ENCODE measurements at places on chromosomes 11 and 22. TPM values are rescaled to one million over a fixed set of nuclear protein-coding genes. Genes with fewer than 3 reads are reported as not detected.

- no peak for DNase-seq
Measured at GRCh38 chr11:109150581-109150980, 271.4 kb upstream of the C11orf87 start.

GRCh38 chr22:44668190-44668885, 33.7 kb upstream of the PRR5 start:
- peak; percentile 96 for DNase-seq

DNA sequence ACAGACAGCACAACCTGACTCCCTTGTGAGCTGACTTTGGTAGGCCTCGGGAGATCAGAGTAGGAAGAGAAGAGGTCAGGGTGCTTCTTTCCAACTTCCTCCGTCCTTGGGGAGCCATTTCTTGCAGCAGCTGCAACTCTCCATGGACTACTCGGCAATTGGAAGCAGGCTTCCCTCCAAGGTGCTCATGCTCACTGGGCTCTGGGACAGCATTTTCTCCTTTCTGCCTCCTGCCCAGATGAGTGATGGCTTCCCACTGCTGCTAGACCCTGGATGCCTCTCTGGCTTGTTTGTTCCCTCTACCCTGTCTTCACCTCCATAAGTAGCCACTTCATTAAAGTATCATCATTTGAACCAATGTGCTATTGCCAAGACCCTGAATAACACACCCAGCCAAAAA, 8.2 kb upstream of the PRSS23 start:
- DNase-seq = no peak

GRCh38 chr11:128342511-128343134, 244.7 kb downstream of the ETS1 start:
- peak; percentile 24 for DNase-seq

DNA sequence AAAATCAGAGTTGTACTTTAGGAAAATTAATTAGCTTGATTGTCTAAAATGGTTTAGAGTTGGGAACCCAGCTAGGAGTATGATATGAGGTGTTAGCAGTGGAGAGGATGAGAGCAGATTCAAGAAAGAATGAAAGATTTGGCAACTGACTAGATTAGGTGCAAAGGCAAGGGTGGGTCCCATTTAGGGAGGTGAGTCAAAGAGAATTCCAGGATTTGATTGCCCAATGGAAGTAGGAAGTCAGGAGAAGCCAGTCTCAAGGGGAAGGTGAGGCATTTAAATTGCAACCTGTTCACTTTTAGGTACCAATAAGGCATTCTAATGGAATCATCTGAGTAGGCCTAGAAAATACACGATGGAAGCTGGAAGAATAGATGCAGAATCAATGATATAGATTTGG, 3.6 kb upstream of the CKAP5 start:
- DNase-seq = no peak

DNA sequence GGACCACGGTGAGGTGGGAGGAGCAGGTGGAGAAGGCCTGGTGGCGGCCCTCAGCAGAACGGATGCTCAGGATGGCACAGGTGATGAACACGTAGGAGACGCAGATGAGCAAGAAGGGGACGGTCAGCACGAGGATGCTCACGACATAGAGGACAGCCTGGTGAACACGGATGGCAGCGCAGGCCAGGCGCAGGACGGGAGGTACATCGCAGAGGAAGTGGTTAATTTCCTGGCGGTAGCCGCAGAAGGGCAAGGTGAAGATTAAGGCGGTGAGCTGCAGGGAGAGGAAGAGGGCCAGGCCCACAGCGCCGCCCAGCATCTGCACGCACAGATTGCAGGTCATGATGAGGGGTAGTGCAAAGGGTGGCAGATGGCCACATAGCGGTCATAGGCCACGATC, 24.0 kb upstream of the OR10W1 start:
- no peak for DNase-seq

- DNase-seq = no peak
Measured at GRCh38 chr22:50059881-50060262, 1.8 kb upstream of the TTLL8 start.

DNA sequence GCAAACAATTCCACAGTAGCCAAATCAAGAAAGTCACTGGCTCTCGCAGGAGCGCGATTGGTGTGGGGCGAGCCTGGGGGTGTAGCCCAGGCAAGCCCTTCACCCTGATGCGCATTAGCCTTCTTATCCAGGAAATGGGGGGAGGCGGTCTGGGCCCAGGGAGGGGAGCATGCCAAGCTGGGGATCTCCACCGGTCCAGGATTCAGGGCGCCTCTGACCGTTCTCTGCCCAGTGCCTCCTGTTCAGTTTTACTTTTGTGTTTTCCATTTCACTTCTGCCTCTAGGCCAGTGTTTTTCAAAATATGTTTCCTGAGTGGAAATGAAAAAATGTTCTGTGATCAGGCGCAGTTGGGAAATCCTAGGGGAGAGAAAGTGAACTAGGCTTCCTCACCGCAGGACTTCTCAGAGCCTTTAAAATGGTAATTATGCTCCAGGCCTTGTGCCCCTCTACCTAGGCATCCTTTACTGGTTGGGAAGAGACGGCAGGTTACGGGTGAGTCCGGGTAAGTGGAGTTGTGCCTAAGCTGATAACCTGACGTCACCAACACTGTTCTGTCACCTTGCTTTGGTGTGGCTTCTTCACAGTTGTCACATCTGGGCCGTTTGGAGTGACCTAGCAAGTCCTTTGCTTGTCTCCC, 18.4 kb downstream of the LRP5 start:
- DNase-seq = peak; percentile 70

DNA sequence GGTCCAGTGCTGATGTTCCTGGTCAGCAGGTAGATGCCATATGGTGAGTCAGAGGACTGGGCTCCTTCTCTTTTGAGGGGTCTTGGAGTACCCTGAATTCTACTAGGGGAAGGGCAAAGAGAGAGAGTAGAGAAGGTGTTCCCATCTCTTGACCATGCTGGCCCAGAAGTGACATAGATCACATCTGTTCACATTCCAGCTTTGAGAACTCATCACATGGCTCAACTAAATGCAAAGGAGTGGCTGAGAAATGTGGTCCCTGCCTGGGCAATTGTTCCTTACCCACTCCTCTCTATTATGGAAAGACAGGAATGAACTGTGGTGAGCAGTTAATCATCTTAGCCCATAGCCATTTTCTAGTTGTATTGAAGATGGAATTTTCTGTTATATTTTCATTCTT, 105.4 kb upstream of the TIMP3 start:
- no peak for DNase-seq

GRCh38 chr11:107848345-107848744, 10.2 kb downstream of the SLC35F2 start:
- DNase-seq = no peak

GRCh38 chr11:16191868-16192240, 164.5 kb downstream of the SOX6 start:
- DNase-seq = no peak

GRCh38 chr22:30542811-30543188, 3.7 kb downstream of the SEC14L6 start:
- DNase-seq = no peak

DNA sequence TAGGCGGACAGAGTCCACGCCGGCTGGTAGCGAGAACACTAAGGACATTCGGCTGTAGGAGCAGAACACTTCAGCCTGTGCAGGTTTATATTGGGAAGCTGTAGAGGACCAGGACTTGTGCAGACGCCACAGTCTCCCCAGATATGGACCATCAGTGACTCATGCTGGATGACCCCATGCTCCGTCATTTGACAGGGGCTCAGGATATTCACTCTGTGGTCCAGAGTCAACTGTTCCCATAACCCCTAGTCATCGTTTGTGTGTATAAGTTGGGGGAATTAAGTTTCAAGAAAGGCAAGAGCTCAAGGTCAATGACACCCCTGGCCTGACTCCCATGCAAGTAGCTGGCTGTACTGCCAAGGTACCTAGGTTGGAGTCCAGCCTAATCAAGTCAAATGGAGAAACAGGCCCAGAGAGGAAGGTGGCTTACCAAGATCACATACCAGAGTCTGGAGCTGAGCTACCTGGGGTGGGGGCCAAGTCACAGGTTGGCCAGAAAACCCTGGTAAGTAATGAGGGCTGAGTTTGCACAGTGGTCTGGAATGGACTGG, 17.2 kb downstream of the P2RY2 start:
- DNase-seq = no peak

DNA sequence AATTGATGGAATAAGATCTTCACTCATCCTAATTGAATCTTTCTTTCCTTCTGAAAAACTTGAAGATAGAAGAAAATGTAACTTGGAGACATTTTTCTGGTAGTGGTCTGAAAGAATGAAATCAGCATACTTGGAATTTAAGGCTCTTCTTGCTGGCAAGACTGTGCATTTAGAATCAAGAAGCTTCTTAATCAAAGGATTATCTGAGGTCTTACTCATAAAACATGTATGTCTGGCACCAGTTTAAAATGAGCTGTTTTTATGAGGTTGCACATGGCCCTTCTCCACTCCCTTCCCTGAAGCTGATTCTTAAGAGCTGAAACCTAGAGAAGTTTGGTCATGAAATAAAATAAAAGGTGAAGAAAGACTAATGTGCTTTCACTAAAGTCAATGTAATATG, 77.3 kb downstream of the ARHGEF12 start:
- DNase-seq = no peak

DNA sequence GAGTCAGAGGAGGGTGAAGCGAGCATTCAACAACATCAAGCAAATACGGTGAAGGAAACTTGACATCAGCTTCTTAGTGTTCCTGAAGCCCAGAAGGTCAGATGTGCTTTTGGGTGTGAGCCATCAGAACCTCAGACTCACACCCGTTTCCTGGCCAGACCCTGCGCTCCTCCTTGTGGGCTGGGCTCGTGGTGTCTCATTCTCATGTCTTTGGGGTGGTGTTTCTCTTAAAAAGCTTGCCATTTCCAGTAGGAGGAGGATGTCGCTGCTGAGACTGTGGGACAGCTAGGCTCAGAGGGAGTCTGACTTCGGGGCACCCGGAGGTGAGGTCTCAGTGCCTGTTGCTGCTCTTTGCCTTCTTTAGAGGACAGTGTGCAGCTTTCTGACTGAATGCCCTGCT, 24.2 kb downstream of the PPFIBP2 start:
- DNase-seq = no peak

GRCh38 chr11:111510311-111510710, 1.9 kb downstream of the BTG4 start:
- DNase-seq = no peak

- DNase-seq = no peak
Measured at GRCh38 chr22:30294830-30295229, 5.5 kb upstream of the CASTOR1 start.

GRCh38 chr22:28111501-28112189, 192.6 kb upstream of the PITPNB start:
- DNase-seq = no peak

- peak; percentile 72 for DNase-seq
Measured at GRCh38 chr11:1234771-1235305, 12.0 kb downstream of the MUC5B start.

The CRYAB gene
- 0.44 TPM for total RNA-seq

The SSTR3 gene
- total RNA-seq = 0.21 TPM

The PARVG gene
- total RNA-seq = not detected

The C22orf42 gene
- not detected for total RNA-seq

The GLYAT gene
- total RNA-seq = not detected

The SLC7A4 gene
- not detected for total RNA-seq

The APOA4 gene
- total RNA-seq = not detected

The KCNK7 gene
- not detected for total RNA-seq

The NXPE2 gene
- not detected for total RNA-seq

The OR8A1 gene
- not detected for total RNA-seq

All from H7 (cell line).